ENCODE measurements at places on chromosomes 3 and 15. TPM values are rescaled to one million over a fixed set of nuclear protein-coding genes. Genes with fewer than 3 reads are reported as not detected.

SCN5A gene
- 0.43 TPM for total RNA-seq

TGM4 gene
- not detected for total RNA-seq

AADAC gene
- 0.32 TPM for total RNA-seq

CCDC174 gene
- total RNA-seq: 13.8 TPM

PLA2G4D gene
- total RNA-seq: not detected

SLC12A8 gene
- total RNA-seq: 33.2 TPM

MKRN3 gene
- 0.86 TPM for total RNA-seq

ADPRH gene
- 3.0 TPM for total RNA-seq

TRIM42 gene
- not detected for total RNA-seq

CCNDBP1 gene
- total RNA-seq: 67.8 TPM

MYEF2 gene
- total RNA-seq: 6.9 TPM

CD86 gene
- total RNA-seq: not detected

RBP2 gene
- not detected for total RNA-seq

GUCA1C gene
- total RNA-seq: not detected

FAM174B gene
- 0.97 TPM for total RNA-seq

ZNF501 gene
- total RNA-seq: 5.2 TPM

BFSP2 gene
- total RNA-seq: not detected

CHST13 gene
- not detected for total RNA-seq

HRG gene
- not detected for total RNA-seq

CCRL2 gene
- total RNA-seq: 0.64 TPM

GOLGA8O gene
- 0.43 TPM for total RNA-seq

DNA sequence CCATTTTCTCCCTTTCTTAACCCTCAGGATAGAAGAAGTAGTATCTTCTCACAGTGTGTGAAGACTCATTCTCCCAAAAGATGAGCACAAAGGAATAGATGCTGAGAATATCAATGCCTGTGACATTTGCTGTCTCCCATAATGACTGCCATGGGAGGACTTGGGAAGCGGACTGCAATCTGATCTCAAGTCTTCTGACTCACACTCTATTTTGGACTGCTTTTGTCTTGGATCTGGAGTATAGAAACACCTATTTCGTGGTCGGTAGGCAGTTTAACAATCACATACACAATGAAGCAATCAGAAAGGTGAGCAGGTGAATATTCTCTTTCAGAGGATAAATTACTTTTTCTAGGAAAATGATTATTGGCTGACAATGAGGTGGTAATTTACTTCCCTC, 852.0 kb downstream of the FHIT start:
- DNase-seq: no peak

DNA sequence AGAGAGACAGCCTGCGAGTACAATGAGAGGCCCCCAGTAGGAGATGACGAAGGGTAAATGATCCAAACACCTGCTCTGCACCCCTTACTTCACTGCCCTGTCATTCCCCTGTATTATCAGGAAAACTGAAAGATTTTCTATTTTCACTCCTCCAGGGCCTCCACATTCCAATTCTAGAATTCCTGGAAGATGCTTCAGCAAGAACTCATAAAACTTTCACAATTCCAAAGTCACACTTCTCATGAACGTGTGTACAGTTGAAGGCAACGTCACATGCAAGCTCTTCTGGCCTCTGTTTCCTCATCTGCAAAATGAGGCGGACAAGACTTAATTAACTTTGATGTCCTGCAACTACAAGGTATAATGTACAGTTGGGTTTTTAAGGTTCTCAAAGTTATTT, 62.8 kb upstream of the SPATA12 start:
- peak; percentile 92 for DNase-seq

DNA sequence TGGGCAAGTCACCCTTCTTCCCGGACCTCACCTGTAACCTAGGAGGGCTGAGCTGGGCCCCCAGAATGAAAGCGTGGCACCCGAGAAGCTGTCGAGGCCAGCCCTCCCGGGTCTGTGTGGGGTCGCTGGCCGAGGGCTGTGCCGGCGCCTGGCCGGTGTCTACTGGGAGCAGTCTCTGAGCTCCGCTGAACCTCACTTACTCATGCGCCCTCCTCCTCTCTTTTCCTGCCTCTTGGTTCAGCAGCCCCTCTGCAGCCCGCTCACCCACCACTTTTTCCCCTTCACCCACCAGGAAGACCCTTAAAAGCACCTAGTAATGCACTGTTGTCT, 419 bp downstream of the HYKK start:
- no peak for DNase-seq

- DNase-seq: no peak
Observed at GRCh38 chr3:114839476-114839875, 307.6 kb downstream of the ZBTB20 start.

DNA sequence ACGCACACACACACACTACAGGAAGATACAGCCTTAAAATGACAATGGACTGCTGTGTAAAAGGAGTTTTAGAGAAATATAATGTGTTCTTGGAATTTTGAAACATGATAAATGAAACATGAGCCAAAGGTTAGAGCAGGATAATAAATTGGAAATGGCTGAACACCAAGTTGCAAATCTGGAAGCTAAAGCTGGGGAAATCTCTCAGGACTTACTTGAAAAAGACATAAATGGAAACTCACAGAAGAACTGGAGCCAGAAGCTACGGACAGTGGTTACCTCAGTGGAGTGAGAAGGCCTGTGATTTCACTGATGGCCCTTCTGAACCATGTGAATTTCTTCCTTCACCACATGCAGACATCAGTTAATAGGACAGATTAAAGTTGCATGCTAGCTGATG, 37.3 kb upstream of the ATP10A start:
- no peak for DNase-seq

- no peak for DNase-seq
Observed at GRCh38 chr3:42582474-42583070, 805 bp upstream of the SEC22C start.

- DNase-seq: no peak
Observed at GRCh38 chr3:18870074-18870640, 278.2 kb upstream of the KCNH8 start.

- peak; percentile 83 for DNase-seq
Observed at GRCh38 chr3:185362850-185363661, at the start of gene MAP3K13. Gene MAP3K13 (plus strand): TSS chr3:185363136. CDS start chr3:185428582, 65,446 bp downstream.

GRCh38 chr15:38876621-38877020, 312.0 kb upstream of the RASGRP1 start:
- no peak for DNase-seq

- DNase-seq: no peak
Observed at GRCh38 chr15:98375513-98376340, 272.6 kb upstream of the IGF1R start.

- no peak for DNase-seq
Observed at GRCh38 chr15:38750786-38751185, 186.2 kb upstream of the RASGRP1 start.

DNA sequence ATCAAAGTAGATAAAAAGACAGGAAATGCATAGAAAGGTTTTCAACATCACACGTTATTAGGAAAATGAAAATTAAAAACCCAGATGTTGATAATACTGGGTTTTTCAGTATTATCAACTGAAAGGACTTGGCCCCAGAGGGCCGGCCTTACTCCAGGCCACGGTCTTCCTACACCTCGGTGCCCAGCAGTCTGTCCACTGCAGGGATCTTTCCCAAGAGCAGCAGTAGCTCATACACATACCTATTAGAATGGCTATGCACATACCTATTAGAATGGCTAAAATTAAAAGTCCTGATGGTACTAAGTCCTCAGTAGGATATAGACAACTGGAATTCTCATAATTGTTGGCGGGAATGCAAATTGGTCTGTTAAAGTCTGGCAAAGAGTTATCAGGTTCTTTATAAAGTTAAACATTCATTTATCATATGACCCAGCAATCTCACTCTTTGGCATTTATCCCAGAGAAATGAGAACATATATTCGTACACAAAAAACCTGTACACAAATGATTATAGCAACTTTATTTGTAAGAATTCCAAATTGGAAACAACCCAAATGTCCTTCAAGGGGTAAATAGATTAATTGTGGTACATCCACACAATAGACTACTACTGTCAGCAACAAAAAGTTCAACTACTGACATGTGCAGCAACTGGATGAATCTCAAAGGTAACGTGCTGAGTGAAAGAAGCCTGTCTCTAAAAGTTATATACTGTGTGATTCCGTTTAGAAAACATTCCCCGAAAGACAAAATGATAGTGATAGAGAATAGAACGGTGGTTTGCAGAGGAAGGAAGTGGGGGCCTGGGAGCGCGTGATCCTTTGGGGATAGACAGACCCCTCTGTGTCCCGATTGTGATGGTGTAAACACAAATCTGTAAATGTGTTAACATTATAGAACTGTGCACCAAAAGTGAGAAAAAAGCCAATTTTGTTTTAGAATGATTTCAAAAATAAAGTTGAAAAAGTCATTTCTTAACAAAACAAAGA, 62.3 kb downstream of the MCTP2 start:
- DNase-seq: peak; percentile 33

- DNase-seq: peak; percentile 28
Observed at GRCh38 chr3:9778143-9779074, 8.7 kb upstream of the CAMK1 start.

DNA sequence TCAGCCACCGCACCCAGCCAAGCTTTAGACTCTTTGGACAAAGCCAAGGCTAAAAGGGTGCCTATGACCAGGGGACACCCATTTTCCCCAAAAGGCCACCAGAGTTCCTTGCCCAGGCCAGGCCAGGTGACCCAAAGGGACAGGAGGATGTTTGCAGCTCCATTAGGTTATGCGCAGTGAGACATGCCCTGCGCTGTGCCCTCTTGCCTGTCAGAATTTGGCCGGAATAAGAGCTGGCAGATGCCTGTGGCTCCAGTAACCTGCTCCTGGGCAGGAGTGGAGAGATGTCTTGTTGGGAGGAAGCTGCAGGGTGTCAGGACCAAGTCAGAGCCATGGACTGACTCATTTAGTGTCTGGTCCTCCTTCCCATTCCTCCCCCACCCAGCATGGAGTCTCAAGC, 20.5 kb downstream of the DNASE1L3 start:
- no peak for DNase-seq

GRCh38 chr3:99856437-99857220, 39.0 kb downstream of the CMSS1 start:
- no peak for DNase-seq

DNA sequence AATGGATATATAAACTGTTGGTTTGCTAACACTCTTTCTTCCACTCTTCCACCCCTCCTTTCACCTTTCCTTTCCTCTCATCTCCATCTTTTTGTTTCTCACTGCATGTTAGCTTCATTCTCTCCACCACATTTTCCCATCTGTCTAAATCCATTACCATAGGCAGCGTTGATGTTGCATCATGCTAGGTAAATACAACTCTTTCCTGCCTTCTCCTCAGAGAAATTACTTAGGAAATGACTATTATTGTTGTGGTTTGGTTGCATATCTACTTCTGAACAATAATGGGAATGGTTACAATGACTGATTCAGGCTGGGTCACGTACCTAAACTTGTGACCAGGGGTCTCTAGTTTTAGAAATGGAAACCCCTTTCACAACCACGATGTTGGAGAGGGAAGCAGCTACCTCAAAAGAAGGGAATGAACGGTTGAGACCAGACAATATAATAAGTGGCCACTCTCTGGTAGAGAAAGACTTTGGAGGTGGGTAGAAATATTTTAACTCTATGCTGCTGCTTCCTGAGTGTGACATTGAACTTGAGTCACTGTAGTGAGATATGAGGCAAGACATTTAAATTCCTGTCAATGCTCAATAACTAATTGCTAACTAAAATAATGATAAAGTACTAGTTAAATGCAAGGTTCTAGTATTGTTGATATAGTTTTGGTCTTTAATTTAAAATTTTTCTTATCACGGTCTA, 314.1 kb upstream of the TGFBR2 start:
- no peak for DNase-seq

DNA sequence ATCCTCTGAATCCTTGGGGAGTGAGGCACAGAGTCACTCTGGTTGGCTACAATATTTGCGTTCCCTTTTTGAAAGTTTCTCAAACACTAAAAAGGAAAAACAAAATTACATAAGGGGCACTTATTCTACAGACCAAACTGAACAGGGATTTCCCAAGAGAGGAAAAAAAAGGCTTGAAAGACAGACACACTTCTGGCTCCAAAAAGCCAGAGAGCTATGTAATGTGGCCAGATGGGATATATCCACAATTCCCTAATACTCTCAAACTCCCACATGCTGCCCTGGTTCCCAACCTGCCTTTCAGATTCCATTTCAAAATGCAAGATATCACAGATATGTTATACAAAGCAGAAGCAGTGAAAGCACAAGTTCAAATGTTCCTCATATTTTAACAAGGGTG, 1.6 kb downstream of the FRMD4B start:
- no peak for DNase-seq

GRCh38 chr3:9022305-9023225, 59.3 kb upstream of the RAD18 start:
- no peak for DNase-seq

DNA sequence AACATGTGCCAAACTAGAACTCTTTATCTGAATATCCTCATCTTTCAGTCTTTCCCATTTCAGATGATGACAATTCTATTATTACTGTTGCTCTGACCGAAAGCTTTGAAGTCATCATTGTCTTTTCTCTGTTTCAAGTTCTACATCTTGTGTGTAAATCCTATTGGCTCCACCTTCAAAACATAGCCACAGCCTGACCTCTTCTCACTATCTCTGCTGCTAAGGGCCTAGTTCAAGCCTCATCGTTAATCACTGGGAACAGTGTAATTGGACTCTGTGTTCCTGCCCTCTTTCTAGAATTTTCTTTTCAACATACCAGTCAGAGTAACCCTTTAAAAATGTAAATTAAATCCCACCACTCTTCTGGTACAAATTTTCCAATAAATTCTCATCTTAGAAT, 105.1 kb downstream of the OXSM start:
- DNase-seq: no peak

GRCh38 chr3:47714606-47715005, 67.1 kb downstream of the SMARCC1 start:
- DNase-seq: no peak

DNA sequence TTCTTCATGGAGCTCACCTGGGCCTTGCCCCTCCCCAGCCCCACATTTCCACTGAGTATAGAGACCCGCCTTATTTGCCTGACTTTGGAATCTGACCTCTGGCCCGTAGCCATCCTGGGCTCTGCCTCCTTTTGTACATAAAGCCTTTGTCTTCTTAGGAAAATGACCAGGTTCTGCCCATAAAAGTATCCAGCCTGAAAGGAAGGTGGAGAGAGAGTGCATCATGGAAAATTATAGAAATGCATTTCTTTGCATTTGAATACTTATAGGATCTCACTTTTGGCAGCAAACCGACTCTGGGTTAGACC, 3.6 kb upstream of the SH2D7 start:
- no peak for DNase-seq

GRCh38 chr3:28564211-28564610, 215.6 kb upstream of the AZI2 start:
- DNase-seq: no peak

DNA sequence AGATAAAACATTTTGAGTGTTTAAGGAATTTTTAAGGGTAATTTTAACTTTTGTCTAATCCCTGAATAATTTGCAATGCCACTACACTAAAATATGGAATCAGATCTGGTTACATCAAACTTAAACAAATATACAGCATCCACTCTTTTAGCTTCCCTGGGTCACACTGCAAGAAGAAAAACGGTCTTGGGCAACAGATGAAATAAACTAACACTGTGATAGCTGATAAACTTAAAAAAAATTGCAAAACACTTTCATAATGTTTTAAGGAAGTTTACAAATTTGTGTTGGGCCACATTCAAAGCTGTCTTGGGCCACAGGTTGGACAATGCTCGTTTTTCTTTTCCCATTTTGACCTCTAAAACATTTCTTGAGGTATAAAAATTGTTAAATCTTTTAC, 34.3 kb downstream of the CCDC66 start:
- DNase-seq: peak; percentile 63

Data from fibroblast of villous mesenchyme (primary cell).